Chondrocyte (in vitro differentiated cells): ENCODE measurements at places on chromosomes 12 and 14. TPM values are rescaled to one million over a fixed set of nuclear protein-coding genes. Genes with fewer than 3 reads are reported as not detected.

DNA sequence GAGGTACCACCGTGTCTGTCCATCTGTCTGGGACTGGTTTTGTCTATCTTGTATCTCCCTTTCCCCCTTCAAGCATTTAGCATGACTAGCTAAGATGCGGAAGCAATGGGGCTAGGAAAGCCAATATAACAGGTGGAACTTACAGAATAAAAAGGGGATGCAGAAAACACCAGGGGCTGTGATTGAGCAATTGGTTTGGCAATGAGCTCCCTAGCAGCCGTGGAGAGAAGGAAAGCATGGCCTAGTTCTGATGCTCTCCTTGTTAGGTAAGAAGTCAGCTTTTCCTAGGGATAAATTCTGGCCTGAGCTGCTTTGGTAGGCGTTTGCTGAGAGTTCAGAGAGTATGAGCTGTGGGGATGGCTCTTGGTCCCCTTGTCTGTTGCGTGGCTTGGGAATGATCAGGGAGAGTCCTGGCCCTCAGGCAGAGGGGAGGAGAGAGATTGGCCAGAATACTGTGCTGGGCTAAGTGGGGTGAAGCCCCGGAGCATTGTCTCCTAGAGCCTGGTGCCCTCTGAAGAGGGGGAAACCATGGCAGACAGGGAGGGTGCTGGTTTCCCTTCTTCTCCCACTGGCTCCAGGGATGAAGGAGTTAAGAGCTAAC lies 7.1 kb downstream of the SETD1B start:
- no peak for DNase-seq

DNA sequence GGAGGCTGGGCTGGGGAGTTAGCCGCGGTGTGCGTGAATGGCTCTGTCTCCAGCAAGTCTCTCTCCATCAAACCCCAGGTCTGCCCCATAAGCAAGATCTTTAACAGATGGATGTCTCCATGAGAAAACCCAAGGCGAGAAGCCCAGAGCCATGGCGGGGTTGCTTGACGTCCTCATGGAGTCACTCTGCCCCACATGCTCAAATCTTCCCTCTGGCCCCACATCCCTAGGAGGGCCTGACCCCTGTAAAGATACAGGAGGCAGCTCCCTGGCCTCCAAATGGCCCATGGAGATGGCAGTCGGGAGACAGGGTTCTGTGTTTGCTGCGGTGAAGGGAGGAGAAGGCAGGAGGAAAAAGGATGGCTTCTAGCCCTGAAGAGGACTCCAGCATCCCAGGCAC lies 49.3 kb downstream of the C14orf132 start:
- DNase-seq: peak; percentile 64

DNA sequence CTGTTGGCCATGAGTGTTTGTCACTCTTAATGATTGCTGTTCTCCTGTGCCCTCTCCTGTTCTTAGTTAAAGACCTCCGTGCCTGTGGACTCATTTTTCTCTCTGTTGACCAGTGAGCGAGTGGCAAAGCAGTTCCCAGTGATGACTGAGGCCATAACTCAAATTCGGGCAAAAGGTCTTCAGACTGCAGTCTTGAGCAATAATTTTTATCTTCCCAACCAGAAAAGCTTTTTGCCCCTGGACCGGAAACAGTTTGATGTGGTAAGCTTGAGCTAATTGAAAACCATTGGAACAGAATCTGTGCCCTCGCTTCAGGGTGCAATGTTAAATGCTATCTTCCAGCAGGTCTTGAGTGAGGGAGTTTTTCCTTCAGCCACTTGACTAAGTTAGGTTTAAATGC lies 19.8 kb downstream of the ACAD10 start:
- DNase-seq: no peak

KRT71 gene
- total RNA-seq: not detected in 3 replicates

GRCh38 chr14:103185051-103186029 lies 62.1 kb downstream of the TNFAIP2 start:
- DNase-seq: no peak

DNA sequence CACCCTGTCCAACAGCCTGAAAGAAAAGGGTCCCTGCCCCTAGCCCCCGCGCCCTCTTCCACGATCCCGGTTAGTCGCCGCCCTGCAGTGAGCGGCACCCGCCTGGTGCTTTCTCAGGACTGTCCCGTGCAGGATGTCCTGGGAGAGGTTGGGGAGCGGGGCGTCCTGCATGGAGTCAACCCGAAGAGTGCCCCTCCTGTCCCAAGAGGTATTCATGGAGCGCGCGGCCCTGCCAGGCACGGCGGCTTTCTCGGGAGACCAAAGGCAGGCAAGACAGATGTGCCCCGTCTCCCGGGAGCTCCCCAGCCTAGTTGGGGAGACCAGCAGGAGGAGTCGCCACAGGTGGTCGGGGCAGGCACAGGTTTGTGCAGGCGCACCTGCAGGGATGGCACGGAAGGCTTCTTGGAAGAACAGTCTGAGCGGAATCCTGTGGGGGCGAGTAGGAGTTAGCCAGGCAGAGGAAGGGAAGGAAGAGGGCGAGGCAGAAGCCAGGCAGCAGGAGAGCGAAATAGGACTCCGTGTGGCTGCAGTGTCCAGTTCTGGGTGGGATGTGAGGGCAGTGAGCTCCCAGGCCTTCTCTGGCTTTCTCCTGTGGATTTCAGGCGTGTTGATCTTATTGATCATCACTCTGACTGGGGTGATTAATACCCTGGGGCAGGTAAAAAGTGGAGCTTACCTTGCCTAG lies 723 bp downstream of the SIVA1 start:
- no peak for DNase-seq

GRCh38 chr14:97726676-97727075 lies 929.5 kb downstream of the VRK1 start:
- DNase-seq: no peak

TAS2R20 gene
- total RNA-seq: 0.49 to 2.6 TPM (median 0.82 TPM) in 3 replicates

DNA sequence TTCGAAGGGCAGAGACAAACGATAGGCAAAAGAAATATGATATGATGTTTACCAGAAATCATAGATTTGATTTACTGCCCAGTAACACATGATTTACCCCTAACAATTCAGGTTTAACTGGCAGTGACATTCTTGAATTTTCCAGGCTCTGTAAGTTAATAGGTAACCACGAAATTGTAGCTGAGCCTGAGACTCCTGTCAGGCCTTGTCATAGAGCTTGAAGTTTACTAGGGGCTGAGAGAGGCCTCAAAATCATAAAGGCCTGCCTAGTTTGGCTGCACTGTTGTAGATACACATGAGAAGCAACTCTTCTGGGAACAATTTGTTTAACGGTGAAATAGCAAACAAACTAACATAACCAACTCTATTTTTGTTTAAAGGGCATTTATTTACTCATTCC lies 3.3 kb downstream of the ERP27 start:
- no peak for DNase-seq

- no peak for DNase-seq
Measured at GRCh38 chr14:77043177-77043983, 14.9 kb upstream of the IRF2BPL start.

GALNT9 gene
- total RNA-seq: 0.15 to 0.29 TPM in 2 of 3 replicates, not detected in the other

OR6C4 gene
- total RNA-seq: not detected in 3 replicates

SLC4A8 gene
- total RNA-seq: 2.4 to 5.4 TPM (median 2.7 TPM) in 3 replicates

ATXN2 gene
- 63.7 to 66.8 TPM (median 66.1 TPM) in 3 replicates for total RNA-seq

DNA sequence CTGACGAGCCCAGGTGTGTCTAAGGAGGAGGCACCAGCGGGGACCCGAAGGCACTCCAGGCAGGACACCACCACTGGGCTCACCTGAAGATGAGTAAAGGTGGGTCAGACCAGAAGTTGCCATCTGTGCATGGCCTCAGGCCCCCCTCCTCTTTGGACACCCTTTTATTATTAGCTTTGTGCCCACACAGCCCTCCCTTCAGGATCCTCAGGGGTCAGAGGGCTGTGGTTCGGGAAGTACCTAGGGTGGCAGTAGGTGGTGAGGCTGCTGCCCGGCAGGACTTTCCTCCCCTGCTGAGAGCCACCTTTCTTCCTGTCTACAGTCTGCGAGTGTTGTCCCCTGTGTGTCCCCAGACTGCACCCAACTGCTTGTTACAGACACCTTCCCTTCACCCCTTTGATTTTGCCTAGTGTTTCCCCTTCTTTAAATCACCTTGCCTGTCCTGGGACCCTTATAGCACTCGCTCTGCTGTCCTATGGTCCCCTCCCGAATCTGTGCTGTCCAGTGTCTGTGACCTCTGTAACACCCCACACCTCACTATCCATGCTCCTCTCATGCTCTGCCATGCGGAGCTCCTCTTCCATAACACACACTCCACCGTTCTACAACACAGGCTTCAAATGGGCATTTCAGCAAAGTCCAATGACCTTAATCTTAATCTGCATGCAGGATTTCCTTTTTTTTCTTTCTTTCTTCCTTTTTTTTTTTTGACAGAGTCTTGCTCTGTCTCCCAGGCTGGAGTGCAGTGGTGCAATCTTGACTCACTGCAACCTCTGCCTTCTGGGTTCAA lies 25.7 kb downstream of the SOAT2 start:
- DNase-seq: no peak

GRCh38 chr12:47602949-47603558 lies 102.8 kb downstream of the RPAP3 start:
- no peak for DNase-seq

CLEC4D gene
- not detected in 3 replicates for total RNA-seq

BTBD6 gene
- 52.7 to 54.3 TPM (median 53.1 TPM) in 3 replicates for total RNA-seq

DNA sequence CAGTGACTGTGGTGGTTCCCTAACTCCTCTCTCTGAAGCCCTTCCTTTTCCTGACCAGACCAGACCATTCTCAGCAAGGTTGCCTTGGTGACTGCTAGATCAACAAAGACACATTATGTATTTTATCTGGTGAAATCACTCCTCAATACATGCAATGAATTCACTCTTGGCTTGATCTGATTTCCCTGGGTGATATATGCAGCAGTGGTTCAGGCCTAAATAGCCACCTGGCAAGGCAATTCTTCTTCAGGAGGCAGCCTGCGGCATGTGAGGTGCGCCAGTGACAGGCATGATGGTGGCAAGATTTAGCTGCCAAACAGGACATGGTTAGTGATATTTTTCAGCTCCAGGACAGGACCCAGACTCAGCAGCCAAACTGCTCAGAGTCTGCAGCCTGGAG lies 350.3 kb upstream of the CCDC196 start:
- no peak for DNase-seq

DNA sequence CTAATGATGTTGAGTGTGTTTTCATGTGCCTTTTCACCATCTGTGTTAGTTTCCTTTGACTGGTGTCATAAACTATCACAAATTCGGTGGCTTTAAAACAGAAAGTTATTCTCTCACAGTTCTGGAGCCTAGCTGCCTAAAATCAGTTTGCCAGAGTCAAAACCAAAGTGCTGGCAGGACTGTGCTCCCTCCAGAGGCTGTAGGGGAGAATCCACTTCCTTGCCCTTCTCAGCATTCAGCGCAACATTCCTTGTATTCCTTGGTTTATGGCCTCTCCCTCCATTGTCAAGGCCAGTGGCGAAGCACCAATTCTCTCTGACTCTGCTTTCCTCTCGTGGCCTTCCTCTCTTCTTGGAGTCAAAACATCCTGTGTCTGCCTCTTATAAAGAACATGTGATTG lies 174.2 kb upstream of the PDE3A start:
- no peak for DNase-seq

PTGDR gene
- 0.07 TPM in 1 of 3 replicates, not detected in the others for total RNA-seq

ACTR10 gene
- 92.8 to 98.7 TPM (median 98.6 TPM) in 3 replicates for total RNA-seq

DNA sequence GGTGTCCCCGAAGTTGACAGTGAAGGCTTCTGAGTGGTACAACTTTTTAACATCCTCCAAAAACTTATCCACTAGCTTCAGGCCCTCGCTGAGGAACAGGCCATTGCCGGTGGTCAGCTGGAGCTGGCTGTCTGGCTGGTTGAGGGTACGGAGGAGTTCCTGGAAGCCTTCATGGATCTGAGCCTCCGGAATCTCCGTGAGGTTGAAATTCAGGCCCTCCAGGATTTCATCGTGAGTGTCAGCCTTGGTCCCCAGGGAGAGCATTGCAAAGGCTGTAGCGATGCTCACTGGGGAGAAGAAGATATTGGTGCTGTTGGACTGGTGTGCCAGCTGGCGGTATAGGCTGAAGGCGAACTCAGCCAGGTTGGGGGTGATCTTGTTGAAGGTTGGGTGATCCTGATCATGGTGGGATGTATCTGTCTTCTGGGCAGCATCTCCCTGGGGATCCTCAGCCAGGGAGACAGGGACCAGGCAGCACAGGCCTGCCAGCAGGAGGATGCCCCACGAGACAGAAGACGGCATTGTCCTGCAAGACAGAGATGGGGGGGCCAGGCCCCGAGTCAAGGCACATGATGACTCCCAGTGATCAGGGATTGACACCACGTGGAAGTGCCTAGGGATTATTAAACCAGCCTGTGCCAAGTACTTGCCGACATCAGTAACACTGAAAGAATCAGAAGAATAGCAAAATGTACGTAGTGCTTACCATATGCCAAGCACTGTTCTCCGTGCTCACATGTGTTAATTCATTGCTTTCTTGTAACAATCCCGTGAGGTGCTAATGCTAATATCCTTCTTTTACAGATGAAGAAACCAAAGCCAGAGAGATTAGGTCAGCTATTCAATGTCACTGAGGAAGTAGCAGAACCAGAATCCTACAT lies 5.4 kb downstream of the SERPINA1 start:
- DNase-seq: no peak

MYO1A gene
- 0.48 TPM in 1 of 3 replicates, not detected in the others for total RNA-seq

CBLN3 gene
- total RNA-seq: 5.2 to 6.1 TPM (median 5.5 TPM) in 3 replicates

CCDC196 gene
- not detected in 3 replicates for total RNA-seq

- no peak for DNase-seq
Measured at GRCh38 chr12:122820838-122821271, 14.4 kb upstream of the HIP1R start.

- no peak for DNase-seq
Measured at GRCh38 chr12:131592972-131593371, 117.9 kb upstream of the SFSWAP start.

GRCh38 chr12:78470354-78471195 lies 394.0 kb upstream of the SYT1 start:
- no peak for DNase-seq

GRCh38 chr12:115528466-115528865 lies 749.0 kb downstream of the MED13L start:
- no peak for DNase-seq

PIANP gene
- total RNA-seq: 3.2 to 9.3 TPM (median 4.4 TPM) in 3 replicates

ACSS3 gene
- total RNA-seq: 1.9 to 5.6 TPM (median 2.2 TPM) in 3 replicates
